ENCODE measurements at places on chromosomes 7 and 10.

GRCh38 chr7:131109011-131109758, 218.5 kb upstream of the MKLN1 start:
- no peak for DNase-seq

DNA sequence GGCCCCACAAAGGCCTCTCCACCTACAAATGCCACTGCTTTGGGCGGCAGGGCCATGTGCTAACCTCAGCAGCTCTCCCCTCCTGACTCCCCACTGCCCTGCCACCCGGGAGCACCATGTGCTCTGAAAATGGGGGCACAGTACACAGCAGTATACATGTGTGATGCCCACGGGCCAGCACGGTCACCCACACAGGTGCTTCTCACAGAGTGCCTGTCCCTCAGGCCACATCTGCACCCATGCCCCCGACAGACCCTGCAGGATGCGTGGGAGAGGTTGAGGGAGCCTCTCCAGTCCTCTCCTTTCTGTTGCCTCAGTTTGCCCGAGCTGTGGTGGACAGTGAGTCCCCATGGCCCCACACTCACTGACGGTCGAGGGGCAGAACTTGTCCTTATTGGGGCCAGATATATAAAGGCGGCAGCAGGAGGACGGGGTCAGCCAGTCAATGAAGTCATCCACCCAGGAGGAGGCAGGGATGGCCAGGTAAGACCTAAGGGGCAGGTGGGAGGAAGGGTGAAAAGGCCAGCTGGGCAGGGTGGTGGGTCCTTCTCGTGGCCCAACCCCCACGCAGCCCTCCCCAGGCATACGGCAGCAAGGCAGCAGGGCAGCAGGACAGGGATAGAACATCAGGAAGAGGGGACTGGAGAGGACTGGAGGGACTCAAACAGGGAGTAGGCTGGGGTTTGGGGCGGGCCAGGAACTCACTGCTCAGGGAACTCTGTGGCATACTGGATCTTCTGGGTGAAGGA, 19.6 kb downstream of the NPC1L1 start:
- DNase-seq, result no peak

- DNase-seq, result no peak
Observed at GRCh38 chr7:63233881-63234280, 764.8 kb upstream of the ZNF722 start.

DNA sequence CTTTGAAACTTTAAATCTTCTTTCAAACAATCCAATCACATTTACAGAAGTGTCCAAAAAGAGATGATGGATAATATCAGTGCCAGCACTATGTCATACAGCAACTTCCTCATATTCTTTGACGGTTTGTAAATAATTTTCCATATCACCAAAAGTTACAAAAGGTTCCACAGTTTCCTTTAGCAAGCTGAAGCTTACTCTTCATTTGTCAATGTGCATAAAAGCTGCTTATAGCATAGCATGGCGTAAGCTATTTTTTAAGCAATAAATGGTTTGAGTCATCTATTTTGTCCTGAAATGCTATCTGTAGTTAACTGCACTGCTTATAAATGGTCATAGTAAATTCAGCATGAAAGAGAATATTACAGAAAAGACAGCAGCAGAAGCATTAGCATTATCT, 95.1 kb downstream of the ETV1 start:
- no peak for DNase-seq

GRCh38 chr7:135375908-135376699, 133.8 kb downstream of the CNOT4 start:
- DNase-seq, result no peak

- no peak for DNase-seq
Observed at GRCh38 chr7:158127241-158127640, 460.4 kb downstream of the PTPRN2 start.

- no peak for DNase-seq
Observed at GRCh38 chr10:22481687-22482539, 136.6 kb downstream of the SPAG6 start.

DNA sequence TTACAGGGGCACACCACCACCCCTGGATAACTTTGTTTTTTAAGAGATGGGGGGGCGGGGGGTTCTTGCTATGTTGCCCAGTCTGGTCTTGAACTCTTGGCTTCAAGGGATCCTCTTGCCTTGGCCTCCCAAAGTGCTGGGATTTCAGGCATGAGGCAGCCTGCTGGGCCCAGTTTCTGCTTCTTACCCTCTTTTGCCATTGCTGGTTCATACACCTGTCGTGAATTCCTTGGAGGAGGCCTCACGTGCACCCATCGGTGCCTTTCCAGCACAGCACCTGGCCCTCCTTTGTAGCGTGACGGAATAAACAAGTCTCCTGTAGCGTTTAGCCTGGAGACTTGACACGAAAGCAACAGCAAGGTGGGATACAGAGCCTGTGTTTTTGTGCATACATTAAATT, 75.5 kb downstream of the CARD11 start:
- DNase-seq, result no peak

DNA sequence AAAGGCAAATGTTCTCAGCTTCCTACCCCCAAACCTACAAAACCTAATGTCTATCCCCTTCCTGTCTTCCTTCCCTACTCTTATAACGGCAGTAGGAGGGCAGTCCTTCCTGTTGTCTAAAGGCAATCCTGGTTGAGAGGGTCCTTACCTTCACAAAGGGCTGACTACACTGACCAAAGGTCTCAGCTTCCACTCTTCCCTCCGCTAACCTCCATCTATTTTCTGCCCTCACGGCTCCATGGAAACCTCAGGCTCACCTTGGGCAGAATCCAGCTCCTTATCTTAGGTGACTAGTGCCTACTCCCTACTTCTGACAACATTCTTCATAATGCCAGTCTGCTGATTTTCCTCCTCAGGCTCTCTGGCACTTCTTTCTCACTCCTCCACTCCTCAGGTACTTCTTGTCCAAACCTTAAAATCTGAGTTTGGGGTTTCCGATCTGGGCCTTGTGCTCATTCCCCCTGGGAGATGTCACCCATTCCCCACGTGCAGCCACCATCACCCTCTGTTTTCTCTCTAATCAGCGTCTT, 542 bp downstream of the FBXL13 start:
- DNase-seq, result no peak

DNA sequence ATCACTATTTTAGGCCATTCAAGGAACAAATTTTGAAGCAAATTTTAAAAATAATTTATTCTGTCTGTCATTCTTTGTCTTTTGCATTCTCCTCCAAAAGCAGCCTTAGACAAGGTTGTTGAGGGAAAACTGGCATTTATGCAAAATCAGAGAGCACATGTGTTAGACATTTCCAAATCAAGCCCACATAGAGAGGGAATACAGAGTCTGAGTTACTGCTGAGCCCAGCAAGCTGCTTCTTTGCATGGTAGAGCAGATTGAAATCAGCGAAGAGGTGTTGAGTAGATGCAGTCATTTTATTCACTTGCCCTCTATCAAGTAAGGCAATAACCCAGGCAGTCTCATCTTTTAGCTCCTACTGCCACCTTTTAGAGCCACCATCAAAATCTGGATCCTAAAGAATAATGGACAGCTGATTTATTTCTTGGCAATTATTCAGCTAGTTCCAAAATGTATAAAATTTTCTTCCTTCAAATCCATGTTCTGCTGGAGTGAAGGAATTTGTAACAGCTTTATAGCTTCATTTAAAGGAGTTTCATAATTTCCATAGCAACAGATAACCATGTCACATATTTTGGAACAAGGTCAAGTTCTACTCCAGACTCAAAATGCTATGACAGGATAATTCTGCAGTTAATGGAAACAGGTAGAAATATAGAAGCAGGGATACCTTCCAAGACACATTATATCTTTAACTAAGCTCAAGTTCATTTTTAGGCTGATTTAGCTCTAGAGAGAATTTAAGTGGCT, 7.3 kb upstream of the PCDH15 start:
- DNase-seq, result no peak

DNA sequence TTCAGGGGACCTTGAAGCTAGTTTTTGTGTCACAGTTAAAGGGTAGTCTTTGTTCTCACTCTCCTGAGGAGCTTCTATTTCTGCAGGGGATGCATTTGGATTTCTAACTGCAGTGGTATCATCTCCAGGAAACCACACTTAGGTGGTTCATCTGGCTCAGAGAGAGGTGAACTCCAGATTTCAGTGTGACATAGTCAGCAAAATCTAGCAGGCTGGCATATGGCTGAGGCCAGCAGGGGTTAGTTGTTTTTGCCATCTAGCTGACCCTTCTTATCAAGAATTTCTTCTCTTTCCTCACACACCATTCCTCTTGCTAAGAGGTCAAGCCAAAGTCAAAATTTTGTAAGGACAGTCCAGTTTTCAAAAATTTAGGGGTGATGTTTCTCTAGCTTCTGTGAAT, 248.2 kb downstream of the REEP3 start:
- DNase-seq, result no peak

DNA sequence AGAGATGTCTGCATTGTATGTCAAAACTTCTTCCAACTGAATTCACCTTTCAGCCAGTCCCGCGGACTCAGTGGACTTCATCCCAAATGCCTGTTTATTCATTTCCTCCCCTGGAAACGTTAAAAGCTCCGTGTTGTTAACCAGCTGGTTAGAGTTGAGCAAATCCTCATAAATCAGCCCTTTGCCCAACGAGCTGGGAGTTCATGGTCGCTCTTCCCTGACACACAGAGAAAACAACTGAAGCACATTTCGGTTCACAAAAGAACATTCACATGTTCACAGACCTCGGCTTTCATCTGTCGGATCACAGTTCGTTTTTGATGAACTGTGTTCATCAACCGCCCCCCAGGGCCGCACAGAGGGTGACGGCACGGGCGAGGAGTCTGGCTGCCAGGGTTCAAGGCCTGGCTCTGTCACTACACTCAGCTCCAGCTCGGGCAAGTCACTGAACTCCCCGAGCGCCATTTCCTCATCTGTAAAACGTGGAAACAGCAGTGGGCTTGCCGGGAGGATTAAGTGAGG, 62.6 kb downstream of the GLI3 start:
- no peak for DNase-seq

- no peak for DNase-seq
Observed at GRCh38 chr7:16754856-16755317, 1.3 kb downstream of the TSPAN13 start.

DNA sequence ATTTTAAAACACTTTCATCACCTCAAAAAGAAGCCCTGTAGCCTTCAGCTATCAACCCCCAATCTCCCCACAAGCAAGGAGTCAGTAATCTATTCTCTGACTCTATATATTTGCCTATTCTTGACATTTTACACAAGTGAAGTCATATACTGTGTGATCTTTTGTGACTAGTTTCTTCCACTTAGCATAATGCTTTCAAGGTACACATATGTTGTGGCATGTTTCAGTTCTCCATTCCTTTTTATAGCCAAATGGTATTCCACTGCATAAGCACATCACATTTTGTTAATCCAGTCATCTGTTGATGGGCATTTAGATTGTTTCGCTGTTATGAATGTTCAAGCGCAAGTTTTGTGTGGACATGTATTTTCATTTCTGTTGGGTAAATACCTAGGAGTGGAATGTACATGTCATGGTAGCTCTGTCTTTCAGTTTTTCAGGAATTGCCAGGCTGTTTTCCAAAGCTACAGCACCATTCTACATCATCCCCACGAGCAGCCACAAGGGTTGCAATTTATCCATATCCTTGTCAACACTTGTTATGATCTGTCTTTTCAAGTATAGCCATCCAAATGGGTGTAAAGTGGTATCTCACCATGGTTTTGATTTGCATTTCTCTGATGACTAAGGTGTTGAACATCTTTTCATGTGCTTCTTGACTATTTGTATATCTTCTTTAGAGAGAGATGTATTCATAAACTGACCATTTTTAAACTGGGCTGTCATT, 405.6 kb downstream of the KCNMA1 start:
- DNase-seq, result no peak

DNA sequence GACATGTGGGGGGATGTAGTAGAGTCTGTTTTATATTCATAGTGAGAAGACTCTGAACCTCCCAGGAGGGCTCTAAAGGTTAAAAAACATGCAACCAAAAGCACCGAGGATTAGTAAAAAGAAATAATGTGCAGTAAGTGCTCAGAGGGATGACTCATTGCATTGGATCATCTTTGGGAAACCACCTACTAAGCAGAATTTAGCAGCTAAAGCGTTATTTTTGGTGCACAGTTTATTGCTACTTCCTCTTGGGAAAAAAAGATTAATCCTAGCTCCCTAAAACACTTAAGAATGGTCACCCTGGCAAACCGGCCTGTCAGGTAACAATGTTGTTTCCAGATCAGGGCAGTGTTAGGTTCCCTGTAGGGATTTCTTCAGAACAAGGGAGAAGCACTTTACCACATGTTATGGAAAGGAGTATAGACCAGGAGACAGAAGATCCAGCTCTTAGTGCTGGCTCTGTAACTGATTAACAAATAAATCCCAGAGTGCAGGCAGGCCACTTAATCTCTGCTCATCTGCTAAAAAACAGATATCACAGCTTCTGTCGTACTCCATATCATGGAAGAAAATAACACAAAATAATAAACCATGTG, 44.8 kb upstream of the FAM133B start:
- DNase-seq, result no peak

- peak; percentile 8 for DNase-seq
Observed at GRCh38 chr7:87600130-87601124, at the start of gene ABCB1. ABCB1 (minus strand) TSS chr7:87600884; CDS start chr7:87600184, 700 bp downstream.

- DNase-seq, result no peak
Observed at GRCh38 chr10:49112851-49113250, 2.5 kb downstream of the VSTM4 start.

DNA sequence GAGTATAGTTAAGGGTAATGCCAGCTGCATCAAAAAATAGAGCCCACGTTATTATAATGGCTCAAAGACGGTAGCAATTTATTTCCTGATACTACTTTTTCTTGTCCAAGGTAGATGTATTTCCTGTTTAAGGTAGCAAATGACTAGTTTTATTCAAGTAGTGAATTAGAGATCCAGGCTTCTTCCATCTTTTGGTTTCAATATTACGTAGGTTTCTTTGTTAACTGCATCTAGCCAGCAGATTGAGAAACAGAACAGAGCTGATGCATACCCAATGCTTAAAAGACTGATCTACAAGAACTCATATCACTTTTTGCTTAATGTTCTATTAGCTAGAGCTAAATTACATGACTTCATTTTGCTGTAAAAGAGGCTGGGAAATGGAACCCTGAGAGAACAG, 992.1 kb downstream of the NRG3 start:
- no peak for DNase-seq

GRCh38 chr10:61779950-61780659, 117.4 kb downstream of the CABCOCO1 start:
- no peak for DNase-seq

DNA sequence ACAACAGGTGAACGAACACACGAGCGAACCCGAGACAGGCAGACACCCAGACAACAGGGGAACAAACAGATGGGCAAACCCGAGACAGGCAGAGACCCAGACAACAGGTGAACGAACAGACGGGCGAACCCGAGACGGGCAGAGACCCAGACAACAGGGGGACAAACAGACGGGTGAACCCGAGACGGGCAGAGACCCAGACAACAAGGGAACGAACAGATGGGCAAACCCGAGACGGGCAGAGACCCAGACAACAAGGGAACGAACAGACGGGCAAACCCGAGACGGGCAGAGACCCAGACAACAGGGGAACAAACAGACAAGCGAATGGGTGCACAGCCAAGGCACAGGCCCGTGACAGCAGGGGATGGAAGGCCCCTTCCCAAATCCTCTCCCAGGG, 264.7 kb downstream of the ELFN1 start:
- no peak for DNase-seq

- DNase-seq, result no peak
Observed at GRCh38 chr10:100748231-100749058, 3.1 kb downstream of the PAX2 start.
